ENCODE measurements at places on chromosomes 2 and 18.

- peak; percentile 83 for DNase-seq
Observed at GRCh38 chr2:235666213-235666781, 172.5 kb downstream of the AGAP1 start.

GRCh38 chr2:131092458-131093005, 728 bp downstream of the FAM168B start:
- DNase-seq: no peak

GRCh38 chr18:43525169-43525568, 247.9 kb upstream of the SYT4 start:
- no peak for DNase-seq

- no peak for DNase-seq
Observed at GRCh38 chr18:9065864-9066263, 36.6 kb upstream of the NDUFV2 start.

DNA sequence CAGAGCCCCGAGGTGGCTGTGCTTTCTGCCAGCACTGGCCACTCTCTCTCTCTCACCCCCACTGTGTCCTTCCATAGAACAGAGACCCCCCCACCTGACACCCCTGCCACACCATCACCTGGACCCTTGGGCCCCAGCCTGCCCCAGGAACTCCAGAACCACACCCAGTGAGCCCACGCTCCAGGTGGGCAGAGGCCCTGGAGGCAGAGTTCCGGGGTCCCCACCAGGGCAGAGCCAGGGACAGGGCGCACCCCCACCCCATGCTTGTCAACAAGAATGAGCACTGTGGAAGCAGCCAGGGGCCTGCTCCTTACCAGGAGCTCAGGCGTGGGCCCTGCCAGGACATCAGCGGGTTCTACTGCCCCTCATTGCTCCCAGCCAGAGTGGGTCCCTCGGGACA, 14.6 kb downstream of the PASK start:
- DNase-seq: no peak
